ENCODE measurements at places on chromosomes 13 and 19.

- no peak for DNase-seq
Measured at GRCh38 chr19:45769821-45770191, 754 bp upstream of the SIX5 start.

- DNase-seq, result no peak
Measured at GRCh38 chr13:76527041-76527440, 359.2 kb downstream of the KCTD12 start.

DNA sequence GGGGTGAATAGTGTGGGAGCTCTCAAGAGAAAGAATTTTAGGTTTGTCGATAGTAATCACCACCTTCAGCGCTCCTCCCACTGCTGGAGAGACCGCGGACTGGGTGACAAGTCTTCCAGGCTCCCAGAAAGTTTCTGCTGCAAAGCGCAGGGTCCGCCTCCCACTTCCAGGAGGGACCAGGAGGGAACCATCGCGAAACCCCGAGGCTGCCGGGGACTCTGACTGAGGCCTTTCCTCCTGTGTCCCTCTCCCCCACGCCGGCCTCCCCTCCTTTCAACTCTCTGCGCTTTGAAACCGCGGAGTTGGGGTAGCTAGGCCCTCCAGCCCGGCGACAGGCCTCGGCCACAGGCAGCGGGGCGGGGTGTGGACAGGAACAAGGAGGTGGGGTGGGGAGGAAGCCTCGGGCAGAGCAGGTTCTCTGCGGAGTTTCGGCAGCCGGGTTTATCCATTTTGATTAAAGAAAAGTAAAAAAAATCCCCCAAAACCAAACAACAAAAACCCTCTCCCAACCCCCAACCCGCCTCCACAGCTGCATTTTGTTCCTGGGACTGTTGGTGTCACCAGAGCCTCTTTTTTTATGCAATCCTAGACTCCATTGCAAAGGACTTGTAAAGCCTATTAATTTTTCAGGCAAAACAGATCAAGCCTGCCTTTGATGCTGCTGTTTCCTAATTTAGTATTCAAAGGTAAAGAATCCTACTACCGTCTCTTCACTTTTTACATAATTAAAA, 157.2 kb downstream of the TM9SF2 start:
- peak; percentile 33 for DNase-seq

DNA sequence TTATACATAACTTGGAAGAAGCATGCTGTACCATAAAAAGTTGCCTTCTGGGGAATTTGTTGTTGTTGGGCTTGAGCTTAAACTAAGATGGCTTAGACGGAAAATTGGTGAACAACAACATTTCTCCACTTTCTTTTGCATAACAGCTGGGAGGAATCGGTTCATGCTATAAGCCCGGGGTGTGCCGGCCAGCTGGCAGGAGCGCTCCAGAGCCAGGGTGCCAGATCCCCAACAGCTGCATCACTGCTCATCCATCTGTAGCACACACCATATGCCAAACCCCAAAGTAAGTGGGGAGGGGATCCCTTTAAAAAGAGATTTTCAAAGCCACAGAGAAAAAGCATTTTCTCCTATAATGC, 419.5 kb upstream of the ARGLU1 start:
- no peak for DNase-seq

- no peak for DNase-seq
Measured at GRCh38 chr19:45446295-45446694, 21.5 kb upstream of the FOSB start.

GRCh38 chr13:103431856-103432255, 365.6 kb upstream of the SLC10A2 start:
- no peak for DNase-seq

GRCh38 chr19:47306303-47306702, 3.4 kb upstream of the C5AR1 start:
- DNase-seq, result no peak

- DNase-seq, result no peak
Measured at GRCh38 chr13:109126891-109127641, 497.7 kb downstream of the MYO16 start.

DNA sequence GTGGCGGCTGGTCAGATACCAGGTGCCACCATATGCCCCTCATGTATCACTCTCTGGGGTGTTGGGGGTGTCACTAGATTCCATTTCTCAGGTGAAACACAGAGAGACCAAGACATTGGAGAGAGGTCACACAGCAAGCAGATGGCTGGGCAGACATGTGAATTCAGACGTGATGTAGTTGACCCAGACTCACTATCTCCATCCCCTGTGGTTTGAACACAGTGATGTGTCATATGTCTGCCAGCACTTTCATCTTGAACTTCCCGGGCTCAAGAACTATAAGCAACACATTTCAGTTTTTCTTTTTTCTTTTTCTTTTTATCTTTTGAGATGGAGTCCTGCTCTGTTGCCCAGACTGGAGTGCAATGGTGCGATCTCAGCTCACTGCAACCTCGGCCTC, 16.1 kb upstream of the UPF1 start:
- no peak for DNase-seq

DNA sequence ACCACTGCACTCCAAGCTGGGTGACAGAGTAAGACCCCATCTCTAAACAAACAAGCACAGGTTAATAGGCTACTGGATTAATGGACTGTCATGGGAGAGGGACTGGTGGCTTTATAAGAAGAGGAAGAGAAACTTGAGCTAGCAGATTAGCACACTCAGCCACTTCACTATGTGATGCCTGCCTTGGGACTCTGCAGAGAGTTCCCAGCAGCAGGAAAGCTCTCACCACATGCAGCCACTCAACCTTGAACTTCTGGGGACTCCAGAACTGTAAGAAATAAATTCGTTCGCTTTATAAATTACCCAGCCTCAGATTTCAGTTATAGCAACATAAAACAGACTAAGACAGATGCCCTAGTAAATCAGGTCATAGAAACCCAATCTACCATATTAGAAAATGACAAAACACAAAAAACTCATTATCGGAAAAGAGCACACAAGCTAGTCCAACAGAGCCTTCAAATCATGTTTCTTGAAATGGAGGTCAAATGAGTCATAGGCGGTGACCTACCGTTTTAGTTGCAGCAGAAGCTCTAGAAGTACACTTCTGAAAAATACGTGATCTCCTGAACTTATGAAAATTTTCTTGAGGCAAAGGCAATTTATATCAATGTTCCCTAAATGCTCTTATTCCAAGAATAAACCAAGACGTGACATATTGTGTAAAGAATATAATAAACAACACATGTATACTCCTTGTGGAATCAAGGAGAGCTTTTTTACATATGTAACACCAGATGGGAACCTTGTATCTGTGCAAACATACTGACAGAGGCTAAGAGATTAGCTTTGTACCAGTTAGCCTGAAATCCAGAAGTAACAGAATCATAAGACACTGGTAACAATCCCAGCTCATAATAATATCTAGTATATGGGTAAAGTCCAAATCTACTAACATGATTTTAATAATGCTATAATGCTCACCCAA, 340.9 kb upstream of the SGCG start:
- DNase-seq, result no peak

DNA sequence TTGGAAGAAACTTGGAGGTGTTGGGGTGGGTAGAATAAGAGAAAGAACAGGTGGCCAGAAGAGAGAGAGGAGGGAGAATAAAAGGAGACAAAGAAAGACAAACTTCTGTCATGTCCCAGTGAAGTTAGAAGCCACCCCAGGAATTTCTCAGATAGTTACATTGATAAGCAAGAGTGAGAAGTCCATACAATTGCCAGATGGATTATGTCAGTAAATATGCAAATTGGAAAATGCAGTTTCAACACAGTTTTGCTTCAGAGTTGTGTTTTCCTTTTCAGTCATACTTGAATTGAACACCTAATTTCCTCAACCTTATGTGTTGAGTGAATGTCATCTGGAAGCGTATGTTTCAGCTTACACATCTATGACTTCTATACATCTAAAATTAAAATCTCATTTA, 139.2 kb downstream of the RXFP2 start:
- no peak for DNase-seq

DNA sequence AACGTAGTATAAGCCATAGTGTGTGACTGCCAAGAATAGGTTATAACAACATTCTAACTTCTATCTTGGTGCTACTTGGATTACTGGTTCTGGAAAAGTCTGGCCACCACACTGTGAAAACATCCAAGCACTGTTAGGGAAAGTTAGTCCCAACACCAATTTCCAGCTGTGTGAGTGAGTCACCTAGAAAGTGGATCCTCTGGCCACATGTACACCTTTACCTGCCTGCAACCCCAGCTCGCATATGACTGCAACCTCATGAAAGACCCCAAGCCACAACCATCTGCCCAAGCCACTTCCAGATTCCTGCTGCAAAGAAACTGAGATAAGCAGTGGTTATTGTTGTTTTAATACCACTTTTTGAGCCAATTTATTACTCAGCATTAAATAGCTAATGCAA, 404.5 kb downstream of the KCTD12 start:
- DNase-seq, result no peak

DNA sequence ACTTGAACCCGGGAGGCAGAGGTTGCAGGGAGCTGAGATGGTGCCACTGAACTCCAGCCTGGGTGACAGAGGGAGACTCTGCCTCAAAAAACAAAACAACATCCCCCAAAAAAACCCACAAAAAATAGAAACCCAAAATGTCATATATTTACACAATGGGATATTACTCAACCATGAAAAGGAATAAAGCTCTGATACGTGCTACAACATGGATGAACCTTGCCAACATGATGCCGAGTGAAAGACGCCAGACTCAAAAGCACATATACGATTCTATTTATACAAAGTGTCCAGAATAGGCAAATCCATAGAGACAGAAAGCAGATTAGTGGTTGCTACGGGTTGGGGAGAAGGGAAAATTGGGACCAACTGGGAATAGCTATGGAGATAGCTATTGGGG, 2.1 kb upstream of the TPRX1 start:
- DNase-seq, result no peak

GRCh38 chr19:49690656-49691242, at the start of gene CPT1C:
TSS of gene CPT1C (plus strand) at chr19:49691116. CDS start at chr19:49692253, 1,137 bp downstream.
- DNase-seq, result no peak

DNA sequence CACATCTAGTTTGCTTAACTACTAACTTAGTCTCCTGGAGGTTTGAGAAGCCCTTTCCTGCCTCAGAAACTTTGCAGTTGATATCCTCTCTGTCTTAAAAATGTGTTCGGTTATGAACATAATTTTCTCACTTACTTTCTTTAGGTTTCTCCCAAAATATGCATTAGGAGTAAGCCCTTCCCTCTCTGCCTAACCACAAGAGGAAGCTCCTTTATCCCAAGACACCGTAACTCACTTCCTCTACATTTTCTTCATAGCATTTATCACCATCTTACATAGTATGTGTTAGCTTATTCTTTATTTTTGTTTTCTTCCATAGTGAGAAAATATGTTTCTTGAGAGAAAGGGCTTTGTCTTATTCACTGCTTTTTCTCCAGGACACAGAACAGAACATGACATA, 952.5 kb upstream of the ATXN8OS start:
- no peak for DNase-seq

DNA sequence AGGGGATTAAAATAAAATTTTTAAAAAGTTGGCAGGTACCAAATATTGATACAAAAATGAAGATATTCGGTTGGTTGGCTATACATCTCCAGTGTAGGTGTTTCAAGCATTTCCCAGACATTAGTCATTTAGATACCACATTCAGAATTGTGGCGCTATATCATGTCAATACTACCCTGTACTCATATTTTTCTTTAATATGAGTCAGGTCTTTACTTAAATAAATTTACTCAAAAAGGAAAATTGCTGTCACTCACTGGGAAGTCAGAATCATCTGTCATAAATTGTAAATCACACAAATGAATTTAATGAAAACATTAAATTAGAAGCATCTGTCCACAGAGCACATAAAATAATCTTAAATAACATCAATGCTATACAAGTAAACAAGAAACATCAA, 134.2 kb downstream of the TSHZ3 start:
- DNase-seq, result no peak

- no peak for DNase-seq
Measured at GRCh38 chr13:29743201-29743786, 107.1 kb downstream of the UBL3 start.

- no peak for DNase-seq
Measured at GRCh38 chr13:30700364-30700763, 35.0 kb upstream of the ALOX5AP start.

GRCh38 chr19:42134535-42135070, 2.4 kb upstream of the POU2F2 start:
- no peak for DNase-seq

DNA sequence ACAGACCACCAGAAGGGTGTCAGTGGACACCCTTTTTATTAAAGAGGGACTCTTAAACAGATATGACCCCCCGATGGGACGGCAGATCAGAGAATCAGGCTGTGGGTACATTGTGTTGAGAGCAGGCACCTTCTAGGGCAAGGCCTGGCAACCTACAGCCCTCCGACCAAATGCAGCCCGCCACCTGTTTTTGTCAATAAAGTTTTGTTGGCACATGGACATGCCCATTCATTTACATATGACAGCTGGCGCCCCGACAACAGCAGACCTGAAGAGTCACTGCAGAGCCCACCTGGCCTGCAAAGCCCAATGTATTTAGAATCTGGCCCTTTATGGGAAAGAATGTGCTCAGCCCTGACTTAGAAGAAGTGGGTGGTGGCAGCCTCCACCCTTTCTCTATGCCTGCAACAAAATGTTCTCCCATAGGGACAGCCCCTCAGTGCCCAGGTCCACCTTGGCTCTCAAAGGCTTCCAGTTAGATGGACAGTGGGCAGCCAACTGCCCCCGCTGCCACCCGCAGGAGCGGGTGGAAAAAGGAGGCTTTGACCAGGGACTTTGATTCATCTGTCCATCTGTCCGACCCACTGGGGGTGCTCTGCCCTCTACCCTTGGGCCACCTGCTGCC, 184.9 kb downstream of the PTPRS start:
- DNase-seq, result no peak
